ENCODE measurements at places on chromosomes 12 and 14.

GRCh38 chr12:66051361-66051760 lies 79.2 kb downstream of the LLPH start:
- no peak for DNase-seq

DNA sequence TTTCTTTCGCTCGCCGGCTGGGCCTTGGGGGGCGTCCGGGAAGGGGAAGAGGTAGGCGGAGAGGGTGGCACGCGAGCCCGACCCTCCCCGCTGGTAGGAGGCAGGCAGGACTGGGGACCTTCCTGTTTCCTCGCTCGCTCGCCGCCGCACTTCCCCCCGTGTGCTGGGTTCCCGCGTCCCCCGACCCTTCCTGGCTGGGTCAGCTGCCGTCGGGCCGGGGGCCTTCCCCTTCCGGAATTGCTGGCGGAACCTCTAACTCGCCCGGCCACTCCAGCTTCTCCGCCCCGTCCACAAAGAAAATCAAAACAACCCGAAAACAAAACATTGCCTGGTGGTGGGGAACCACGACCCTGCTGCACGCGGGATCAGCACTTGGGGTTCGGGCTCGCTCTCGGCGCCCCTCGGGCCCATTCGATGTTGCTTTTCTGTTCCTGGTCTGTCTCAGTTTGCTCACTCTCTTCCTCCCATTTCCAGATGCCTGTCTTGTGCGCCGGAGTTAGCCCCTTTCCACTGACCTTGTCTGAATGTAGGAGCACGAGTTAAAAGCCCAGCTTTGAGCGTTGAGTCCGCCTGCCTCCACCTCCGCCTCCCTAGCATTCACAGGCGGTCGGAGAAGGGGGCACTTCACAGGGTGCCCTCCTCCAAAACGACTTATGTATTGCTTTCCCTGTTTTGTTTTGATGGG lies 581 bp downstream of the PAPOLA start:
- DNase-seq = peak; percentile 34

- peak; percentile 18 for DNase-seq
These were observed 785 bp downstream of the MLEC start for GRCh38 chr12:120687578-120688289.

- no peak for DNase-seq
These were observed 13.2 kb downstream of the PNP start for GRCh38 chr14:20482382-20482781.

DNA sequence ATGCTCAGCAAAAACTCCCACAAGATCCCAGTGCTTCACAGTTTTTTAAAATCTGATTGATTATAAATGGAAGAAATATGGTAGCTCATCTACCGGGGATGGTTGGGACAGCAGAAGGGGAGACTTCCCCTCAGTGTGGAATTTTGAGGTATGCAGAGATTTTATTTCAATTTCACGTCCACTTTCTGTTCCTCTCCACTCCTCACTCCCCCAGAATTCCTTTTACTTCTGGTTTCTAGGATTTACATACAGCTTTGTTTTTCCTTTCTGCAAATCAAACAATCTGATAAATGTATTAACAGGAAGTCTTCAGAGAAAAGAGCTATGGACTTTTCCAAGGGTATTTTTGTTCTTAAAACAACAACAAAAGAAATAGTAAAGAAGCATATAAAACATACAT lies 181.5 kb upstream of the ARHGAP5 start:
- no peak for DNase-seq

- no peak for DNase-seq
These were observed 12.9 kb downstream of the MIA2 start for GRCh38 chr14:39246618-39247017.

DNA sequence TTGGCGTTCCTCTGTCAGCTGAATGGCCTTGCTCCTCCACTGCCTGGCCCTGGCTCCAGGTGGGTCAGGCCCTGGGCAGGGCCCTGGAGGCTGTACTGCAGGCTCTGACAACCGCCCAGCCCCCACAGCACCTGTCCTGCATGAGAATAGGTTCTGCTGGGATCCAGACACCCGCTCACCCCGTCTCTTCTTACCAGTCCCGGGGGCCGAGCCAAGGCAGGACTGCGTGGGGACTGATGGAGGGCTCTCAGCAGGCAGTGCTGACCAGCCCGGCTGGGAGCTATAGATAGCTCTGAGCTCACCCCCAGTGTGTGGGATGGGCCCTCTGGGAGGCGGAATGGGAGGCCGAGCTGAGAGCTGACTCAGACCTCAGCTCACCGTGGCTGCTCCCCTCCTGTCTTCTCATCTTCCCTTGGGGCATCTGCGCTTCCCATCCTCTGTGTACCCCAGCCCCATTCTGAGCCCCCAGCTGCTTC lies 39.6 kb downstream of the TEAD4 start:
- DNase-seq = peak; percentile 94

- no peak for DNase-seq
These were observed 97.6 kb upstream of the DIO3 start for GRCh38 chr14:101463566-101464171.

DNA sequence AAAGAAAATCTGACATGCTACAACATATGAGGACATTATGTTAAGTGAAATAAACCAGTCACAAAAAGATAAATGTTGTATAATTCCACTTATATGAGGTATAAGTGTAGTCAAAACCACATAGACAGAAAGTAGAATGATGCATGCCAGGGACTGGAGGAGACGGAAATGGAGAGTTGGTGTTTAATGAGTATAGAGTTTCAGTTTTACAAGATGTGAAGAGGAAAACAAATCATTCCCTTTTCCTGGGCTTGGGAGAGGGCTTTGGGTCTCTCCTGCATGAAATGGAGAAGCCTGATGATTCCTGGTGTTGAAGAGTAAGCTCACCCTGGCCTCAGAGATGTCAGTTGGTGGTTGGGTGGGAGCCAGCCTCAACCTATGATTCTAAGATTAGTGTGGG lies 158.4 kb upstream of the PLXNC1 start:
- no peak for DNase-seq

DNA sequence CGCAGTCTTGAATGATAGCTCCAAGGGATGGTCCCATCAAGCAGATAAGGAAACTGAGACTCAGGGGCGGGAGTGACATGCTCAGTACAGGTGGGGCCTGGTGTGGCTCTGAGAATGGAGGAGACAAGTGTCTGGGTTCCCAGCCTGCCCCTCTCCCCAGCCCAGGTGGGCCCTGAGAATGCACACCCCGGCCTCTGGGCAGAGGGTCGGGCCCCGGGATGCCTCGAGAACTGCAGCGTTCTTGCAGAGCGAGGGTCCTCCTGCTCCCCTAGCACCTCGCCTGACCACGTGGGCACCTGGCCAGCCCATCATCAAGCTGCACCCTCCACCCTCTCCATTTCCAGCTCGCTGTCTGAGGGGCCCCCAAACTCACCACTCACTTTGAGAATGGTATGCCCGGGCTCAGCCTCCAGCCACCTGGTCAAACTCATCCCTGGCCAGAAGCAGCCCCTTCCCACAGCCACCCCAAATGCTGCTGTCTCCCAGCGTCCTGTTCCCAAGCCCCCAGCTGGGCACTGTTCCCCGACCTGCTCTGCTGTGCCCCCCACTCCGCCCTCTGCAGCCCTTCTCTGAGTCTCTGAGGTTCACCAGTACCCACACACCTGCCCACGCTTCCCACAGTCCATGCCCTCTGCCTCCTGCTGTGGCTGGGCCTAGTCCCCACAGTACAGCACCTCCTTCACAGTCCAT lies 44.3 kb downstream of the CYP46A1 start:
- no peak for DNase-seq

- DNase-seq = no peak
These were observed 10.8 kb downstream of the GAS2L3 start for GRCh38 chr12:100584256-100584655.

- no peak for DNase-seq
These were observed 27.7 kb upstream of the ZFP36L1 start for GRCh38 chr14:68820536-68820935.

GRCh38 chr12:105036937-105037649 lies 47.2 kb downstream of the ALDH1L2 start:
- no peak for DNase-seq

GRCh38 chr14:79491161-79491560 lies 720.1 kb downstream of the DIO2 start:
- no peak for DNase-seq

- DNase-seq = no peak
These were observed 4.7 kb upstream of the LHX5 start for GRCh38 chr12:113476176-113476986.

GRCh38 chr14:64112867-64113678 lies 181.1 kb downstream of the ESR2 start:
- no peak for DNase-seq

GRCh38 chr12:48192861-48193260 lies 9.4 kb downstream of the CCDC184 start:
- DNase-seq = no peak

- peak; percentile 76 for DNase-seq
These were observed 1.3 kb downstream of the DCAF5 start for GRCh38 chr14:69151458-69152180.

DNA sequence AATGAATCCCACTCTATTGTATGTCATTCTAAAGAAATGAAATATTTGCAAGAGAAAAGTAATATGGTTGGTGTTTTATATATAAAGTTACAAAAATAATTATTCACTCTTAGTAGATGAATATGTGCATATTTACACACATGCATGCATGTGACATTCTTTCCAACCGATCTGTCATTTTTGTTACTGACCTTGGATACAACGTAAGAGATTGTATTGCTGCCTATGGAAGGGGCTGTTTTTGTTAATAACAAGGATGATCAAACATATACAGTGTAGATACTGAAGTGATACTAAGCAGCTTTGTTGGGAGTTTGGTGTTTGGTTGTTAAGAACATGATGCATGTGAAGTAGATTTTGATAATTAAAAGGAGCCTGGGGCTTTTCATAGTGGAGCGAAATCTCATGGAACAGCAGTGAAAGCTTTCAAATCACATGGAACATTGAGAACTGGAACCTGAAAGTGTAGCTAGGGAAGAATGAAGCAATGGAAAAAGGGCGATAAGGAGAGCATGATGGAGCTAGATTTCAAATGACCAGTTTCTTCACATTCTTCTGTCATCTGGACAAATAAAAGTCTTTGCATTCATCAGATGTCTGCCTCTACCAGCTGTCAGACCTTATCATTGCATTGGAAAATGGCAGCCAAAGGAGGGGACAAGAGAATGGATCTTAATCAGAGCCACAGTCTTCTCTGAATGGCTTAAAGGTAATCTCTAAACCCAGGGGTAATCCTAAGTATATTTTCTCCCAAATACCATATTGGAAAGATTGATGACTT lies 10.0 kb downstream of the BORCS5 start:
- DNase-seq = no peak

DNA sequence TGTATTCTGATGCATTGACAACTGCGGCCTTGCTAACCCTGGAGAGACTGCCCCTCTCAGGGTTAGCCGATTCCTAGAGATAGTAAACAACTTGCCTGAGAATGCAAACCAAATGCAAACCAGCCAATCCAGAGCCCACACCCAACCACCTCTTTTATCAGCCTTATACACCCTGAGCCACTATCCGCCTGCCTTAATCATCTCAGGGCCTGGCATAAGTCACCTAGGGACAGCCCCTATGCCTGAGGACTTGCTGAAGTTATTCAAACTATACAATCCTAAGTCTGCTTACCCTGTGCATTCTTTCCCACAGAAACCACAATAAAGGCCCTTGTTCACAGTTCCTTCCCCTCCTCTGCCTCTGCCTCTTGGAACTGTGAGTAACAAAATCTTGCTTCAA lies 177.2 kb downstream of the KCNA5 start:
- DNase-seq = no peak

- no peak for DNase-seq
These were observed 418.3 kb downstream of the MED13L start for GRCh38 chr12:115859231-115859630.

GRCh38 chr12:47378907-47379306 lies 299.1 kb upstream of the AMIGO2 start:
- no peak for DNase-seq

DNA sequence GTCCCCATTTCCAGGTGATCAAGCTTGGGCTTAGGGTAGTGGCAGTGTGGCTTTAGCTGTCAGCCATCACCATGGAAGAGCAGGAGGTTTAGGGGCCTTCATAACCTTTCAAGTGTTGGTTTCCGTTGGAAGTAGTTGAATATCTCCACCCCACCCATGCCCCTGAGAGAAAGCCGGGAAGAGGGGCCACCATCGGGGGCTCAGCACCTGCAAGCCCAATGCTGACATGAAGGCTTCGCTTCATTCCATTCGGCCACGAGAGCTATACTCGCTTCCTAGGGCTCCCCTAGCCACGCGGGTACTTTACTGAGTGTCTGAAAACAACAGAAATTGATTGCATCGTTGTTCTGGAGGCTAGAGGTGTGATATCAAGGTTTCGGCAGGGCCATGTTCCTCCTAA lies 234.8 kb downstream of the ZFP36L1 start:
- no peak for DNase-seq

DNA sequence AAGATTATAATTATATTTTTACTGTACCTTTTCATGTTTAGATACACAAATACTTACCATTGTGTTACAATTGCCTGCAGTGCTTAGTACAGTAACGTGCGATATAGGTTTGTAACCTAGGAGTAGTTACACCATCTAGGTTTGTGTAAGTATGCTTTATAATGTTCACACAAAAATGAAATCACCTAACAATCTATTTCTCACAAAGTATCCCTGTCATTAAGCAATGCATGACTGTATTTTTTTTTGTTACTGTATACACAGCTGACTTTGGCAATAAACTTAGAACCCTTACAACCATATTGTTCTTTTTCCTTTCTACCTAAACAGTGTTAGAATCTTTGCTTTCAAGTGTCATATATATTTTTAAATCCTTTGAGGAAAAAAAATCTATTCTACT lies 303.0 kb upstream of the E2F7 start:
- no peak for DNase-seq

GRCh38 chr14:101926620-101927019 lies 37.8 kb upstream of the DYNC1H1 start:
- no peak for DNase-seq

- DNase-seq = no peak
These were observed 8.2 kb downstream of the CHST11 start for GRCh38 chr12:104464899-104465298.

DNA sequence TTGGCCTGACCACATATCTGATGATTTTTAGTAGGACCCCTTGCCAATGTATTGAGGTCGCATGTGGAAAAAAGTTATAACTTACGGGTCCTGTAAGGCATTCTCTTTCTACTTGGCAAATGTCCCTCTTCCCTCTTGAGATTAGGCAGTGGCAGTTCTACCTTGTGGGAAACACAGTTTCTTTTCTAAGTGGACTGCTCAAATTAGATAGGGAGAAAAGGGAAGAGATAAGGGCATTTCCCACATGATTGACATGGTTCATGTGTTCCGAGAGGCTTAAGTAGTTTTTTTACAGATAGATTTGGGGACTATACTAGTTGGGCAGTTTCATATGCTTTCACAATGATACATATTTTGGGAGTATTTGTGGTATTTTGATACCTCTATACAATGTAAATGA lies 154.7 kb downstream of the FBXL14 start:
- no peak for DNase-seq
